T-helper 9 cell (primary cell): ENCODE measurements at places on chromosomes 1 and 21.

GRCh38 chr1:93702111-93702827, 20.6 kb upstream of the BCAR3 start:
- no peak for DNase-seq

- DNase-seq = no peak
Measured at GRCh38 chr1:23097316-23097715, 71.3 kb downstream of the LUZP1 start.

DNA sequence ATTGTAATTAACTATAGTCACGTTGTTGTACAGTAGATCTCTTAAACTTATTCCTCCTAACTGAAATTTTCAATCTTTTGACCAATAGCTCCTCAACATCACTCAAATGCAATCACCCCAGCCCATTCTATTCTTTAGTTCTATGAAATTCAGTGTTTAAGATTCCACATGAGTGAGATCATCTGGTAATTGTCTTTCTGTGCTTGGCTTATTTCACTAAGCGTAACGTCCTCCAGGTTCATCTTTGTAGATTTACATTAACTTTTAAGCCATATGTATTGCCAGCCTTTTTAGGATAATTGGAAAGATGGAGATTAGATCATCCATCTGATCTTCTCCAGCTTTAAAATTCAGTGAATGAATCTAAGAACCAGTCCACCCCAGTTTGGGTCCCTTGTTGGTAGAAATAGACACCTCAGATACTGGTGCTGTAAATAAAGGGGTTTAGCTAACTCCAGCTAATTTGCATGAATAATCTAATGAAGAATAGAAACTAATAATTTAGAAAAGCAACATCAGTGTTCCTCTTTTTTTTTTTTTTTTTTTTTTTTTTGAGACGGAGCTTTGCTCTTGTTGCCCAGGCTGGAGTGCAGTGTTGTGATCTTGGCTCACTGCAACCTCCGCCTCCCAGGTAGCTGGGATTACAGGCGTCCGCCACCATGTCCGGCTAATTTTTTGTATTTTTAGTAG, 7.0 kb downstream of the S100A10 start:
- DNase-seq = no peak

DNA sequence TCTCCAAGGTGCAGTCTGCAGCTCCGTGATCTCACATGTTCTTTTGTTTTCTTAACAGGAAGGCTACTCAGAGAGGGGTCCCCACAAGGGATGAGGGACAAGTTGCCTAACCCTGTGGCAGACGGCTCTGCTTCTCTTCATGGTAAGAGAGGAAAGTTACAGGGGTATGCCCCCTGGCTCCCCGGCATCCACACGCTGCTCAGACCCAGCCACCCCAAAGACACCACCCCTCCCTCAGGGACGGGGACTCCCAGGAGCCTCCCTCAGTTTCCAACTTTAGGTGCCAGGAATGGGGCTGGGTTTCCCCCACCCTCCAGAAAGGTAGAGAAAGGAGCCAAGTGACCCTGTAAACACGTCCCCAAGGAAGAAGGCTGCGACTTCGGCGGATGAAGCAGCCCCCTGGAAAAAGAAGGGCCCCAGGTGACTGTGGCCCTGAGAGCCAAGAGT, 19.7 kb downstream of the OPTC start:
- no peak for DNase-seq

GRCh38 chr1:224378855-224379631, 22.4 kb downstream of the CNIH4 start:
- DNase-seq = no peak
